ENCODE measurements at places on chromosomes 11 and 22.
A peak's percentile ranks its signal among the peaks of the same experiment; 100 is the strongest.

DNA sequence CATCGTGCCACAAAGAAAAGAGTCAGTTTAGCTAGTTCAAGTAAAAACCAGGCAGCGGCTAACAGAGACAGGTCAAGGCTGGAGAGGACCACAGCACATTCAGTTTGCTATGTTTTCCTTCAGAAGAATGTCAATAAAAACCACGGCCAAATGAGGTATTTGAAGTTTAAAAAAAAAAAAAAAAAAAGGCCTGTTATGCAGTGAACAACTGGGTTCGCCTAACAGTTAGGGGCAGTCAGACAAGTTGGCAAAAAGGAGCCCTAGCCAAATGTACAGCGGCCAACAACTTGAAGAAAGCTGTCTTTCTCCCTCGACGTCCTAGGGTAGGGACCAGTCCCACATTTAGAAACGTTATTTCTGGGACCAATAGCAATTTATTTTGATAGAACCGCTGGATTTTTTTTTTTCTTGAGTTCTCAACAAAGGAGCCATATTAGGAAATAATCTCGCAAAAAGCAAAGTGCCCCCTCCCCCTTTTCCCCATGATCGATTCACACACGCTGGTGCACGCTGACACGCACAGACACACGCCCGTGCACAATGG, 237.8 kb downstream of the TTC28 start:
- DNase-seq, result peak; percentile 28

GRCh38 chr11:111645657-111646316, 43.5 kb downstream of the SIK2 start:
- DNase-seq, result no peak

DNA sequence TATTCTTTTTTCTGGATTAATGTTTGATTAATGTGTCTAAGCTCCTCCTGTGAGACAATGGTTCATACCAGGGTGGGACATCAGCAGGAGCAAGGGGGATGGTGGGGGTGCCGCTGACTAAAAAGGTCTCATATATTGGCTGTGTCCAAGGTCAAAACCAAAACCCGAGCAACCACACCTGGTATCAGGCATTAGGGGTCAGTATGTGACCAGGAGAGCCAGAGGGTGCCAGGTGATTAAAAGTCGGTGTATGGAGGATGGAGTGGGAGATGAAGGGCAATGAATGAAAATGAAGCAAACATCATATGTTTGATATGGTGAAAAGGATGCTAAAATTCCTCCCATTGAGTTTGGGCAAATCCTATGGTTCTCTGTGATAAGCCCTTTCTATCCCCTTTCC, 118.0 kb downstream of the MIAT start:
- no peak for DNase-seq

DNA sequence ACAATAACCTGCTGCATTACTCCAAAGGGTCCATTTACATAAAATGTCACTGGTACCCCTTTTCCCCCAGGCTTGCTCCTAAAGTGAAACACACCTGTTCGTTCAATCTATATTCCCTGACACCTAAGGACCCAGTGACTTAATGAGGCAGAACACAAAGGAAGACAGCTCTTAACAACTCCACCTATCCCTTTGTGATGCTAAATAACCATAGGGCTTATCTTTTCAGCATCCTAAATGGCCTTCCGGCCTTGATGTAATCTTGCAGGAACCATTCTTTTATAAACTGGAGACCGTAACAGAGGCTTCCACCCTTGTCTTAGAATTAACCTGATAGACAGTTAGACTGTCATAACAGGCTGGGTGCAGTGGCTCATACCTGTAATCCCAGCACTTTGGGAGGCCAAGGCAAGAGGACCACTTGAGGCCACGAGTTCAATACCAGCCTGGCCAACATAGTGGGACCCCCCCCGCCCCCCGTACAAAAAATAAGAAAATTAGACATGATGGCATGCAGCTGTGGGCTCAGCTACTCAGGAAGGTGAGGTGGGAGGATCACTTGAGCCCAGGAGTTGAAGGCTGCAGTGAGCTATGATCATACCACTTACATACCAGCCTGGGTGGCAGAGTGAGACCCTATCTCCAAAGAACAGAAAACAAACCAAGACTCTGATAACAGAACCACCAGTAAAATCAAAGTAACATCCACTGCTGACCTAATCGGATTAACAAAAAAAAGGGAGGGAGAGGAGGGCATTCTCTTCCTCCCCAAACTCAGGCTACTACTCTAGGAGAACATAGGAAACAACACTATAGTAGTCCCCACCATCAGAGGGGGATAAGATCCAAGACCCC, 5.1 kb downstream of the CHEK2 start:
- no peak for DNase-seq

DNA sequence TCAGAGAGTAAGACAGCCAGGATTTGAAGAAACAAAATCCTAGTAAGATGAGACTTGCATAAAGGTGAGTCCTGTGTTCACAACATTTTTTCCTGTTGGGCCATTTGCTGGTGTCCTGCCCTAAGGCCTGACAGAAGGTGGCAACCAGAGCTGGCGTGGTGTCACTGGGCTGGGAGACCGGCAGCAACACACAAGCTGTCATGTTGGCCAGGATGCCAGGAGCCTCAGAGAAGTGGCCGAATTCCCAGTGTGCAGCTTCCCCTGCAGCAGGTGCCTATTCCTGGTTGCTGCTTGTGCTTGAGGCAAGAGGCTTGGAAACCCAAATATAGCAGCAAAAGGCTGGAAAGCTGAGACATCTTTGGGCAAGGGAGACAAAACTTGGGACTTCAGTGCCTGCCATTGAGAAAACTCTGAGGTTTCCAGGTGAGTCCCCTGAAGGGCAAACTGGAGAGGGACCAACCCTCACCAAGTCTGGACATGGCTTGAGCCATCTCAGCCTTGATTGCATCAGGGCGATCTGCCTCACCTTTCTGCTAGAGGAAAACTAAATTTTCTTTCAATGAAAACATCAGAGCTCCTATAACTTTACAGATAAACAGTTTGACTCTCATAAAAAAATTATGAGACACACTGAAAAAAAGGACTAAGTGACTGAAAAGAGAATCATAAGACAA, 25.9 kb downstream of the ALG12 start:
- no peak for DNase-seq

DNA sequence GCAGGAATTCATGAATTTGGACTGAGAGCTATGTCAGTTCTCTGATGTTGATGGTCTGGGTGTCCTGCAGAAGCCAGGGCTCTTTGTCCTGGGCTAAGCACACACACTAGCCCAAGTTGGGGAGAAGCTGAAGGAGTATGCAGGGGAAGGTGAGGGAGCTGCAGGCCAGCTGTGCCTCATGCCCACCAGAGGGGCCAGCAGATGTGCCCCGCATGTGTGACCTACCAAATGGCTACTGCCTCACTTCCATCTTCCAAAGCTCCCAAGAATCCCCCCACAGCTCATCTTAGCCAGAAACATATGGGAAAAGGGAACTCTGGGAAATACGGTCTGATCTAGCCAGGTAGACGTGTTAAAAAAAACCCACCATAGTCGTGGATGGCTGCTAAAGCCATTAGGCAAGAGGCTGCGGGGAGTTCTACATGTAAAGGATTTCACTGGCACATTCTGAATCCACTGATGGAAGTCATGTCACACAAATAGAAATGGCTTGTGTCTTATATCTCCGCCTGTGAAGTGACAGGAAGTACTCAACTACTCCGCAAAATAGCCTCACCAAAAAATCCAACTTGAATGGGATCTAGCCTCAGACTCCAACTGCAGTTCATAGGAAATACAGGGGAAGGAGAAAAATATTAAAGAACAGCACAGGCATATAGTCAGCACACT, 96.3 kb upstream of the CLMP start:
- no peak for DNase-seq

GRCh38 chr22:38866399-38867123, 5.5 kb downstream of the CBX6 start:
- DNase-seq, result no peak

DNA sequence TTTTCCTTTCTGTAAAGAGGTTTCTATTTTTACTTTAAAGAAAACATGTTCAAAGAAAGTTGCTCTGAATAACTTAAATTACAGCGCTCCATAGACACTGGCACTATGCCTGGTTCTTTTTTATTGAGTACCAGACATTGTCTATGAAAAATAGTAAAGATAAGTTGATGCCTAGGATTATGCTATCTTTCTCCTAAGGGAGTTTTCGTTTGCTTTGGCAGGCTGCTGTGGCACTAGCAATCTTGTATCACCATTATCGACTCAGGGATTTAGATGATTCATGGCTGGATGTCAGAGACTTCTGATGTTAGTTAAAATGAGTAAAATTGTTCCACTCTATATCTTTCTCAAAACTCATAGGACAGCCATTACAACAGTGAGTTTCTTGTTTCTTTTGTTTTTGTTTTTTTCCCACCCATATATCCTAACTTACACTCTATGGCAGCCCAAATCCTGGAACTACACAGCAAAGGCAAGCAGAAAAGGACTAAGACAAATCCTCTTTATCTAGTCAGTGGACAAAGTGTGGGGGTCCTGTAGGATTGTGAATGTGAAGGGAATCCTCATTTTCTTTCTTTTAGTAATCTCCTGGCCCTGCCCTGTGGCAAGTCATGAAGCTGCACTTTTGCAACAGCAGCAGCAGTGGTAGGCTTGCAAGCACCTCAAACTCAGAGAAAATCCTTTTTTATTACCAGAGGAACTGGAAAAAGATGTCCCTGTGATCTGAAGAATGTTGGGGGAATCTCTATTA, 20.7 kb downstream of the SLN start:
- DNase-seq, result no peak

DNA sequence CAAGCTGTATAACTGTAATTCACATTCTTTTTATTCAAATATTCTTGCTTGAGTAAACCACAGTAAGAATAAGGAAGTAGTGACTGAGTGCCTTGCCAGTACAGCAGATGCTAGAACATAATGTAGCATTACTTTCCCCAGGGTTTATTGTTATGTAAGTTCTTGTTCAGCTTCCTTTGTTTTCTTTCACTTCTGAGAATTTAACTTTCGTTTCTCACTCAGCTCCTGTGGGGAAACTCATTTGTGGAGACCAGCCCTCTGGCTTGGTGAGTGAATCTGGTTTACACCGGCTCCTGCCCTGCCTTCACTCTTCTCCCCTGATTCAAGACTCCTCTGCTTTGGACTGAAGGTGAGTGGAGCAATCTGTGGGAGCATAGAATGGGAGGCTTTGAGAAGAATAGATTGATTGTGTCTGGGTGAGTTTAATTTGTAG, at the start of gene TRIM22:
TSS of gene TRIM22 (plus strand) at position 240 of the 433 bp plus-strand sequence. CDS start 6,443 bp downstream, outside the sequence.
- peak; percentile 65 for DNase-seq

DNA sequence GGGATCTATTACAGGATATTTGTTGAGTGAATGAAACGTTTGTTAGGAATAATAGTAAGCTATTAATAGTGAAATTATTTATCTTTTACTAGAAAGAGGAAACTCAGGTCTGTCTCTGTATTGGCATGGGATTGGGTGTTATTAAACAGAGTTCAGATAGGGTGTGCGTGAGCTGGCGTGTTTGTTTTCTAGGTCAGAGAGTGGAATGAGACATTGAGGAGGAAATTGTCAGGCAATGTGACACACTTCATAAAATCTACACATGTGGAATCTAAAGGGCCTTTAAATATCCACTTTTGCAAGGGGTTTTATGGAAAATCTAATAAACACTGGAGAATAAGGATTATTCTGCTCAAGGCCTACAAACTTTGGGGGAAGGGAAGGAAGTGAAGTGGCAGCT, 552.9 kb downstream of the NTM start:
- DNase-seq, result no peak

- no peak for DNase-seq
Observed at GRCh38 chr22:32958001-32958400, 100.2 kb downstream of the SYN3 start.

GRCh38 chr11:14133381-14133780, 170.9 kb downstream of the SPON1 start:
- no peak for DNase-seq

DNA sequence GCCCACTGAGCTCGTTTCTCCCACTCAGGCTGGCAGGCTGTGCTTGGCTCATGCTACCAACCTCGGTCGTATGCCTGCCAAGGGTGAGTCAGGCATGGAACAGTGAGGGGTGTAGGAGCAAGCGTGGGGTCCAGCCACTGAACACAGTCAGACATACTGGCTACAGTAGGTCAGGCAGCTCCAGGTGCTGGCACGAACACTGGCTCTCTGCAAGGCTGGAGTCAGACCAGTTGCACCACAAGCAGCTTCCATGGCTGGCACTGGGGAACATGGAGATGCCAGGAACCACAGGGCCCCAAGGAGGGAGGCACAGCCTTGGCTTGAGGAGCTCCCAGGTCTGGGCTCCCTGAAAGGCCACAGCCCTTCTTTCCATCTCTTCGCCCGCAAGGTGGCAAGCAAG, 410.7 kb upstream of the KIRREL3 start:
- no peak for DNase-seq

DNA sequence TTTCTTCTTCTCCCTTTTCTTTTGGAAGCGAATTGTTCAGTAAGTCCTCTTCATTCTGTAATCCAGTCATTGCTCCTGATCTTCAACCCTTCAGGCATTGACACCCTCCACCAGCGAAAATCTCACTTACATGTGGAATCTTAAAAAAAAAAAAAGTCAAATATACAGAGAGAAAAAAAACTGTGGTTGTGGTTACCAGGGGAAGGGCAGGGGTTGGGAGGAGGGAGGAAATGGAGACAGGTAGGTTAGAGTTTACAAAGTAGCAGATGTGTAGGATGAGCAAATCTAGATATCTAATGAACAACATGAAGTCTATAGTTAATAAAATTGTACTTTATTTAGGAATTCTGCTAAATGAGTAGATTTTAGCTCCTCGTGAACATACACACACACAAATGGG, 17.7 kb upstream of the TMEM123 start:
- no peak for DNase-seq

DNA sequence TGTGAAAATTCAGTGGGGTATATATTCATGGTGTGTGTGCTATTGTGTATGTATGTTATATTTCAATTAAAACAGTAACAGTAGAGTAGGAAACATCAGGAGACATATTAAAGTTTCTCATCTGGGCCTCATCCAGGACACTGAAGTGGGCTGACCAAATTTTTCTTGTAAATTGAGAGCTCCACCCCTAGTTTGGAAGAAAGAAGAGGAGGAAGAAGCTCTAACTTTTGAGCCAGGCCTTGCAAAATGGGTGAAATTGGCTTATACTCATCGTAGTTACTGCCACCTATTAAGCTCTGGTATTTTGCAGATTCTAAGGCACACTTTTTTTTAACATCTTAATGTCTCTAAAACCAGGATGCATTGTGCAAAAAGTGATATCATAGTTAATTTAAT, 33.7 kb downstream of the TSPAN18 start:
- no peak for DNase-seq

Data from AG08395 (cell line).